NCI-H82 (cell line): ENCODE measurements at places on chromosomes 2 and 18.
A peak's percentile ranks its signal among the peaks of the same experiment; 100 is the strongest.

- DNase-seq: peak; percentile 42
Measured at GRCh38 chr2:1591978-1592907, 152.1 kb downstream of the PXDN start.

- DNase-seq: no peak
Measured at GRCh38 chr2:173286153-173286809, 68.4 kb upstream of the CDCA7 start.

DNA sequence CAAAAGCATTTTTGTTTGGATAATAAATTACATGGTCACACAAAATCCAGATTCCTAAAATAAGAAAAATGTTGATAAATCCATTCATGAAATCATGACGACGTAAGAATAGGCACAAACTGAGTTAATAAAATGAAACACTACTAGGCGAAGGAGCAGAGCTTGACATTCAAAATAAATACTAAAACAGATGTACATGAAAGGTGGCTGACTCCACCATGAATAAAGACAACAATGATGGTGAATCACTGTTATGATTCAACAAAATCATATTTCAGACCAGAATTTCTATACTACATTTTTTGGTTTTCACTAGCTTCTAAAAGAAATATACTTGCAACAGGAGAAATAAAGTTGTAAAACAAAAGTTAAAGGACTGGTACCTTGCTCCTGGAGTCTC lies 122.0 kb upstream of the RNU4ATAC start:
- no peak for DNase-seq

DNA sequence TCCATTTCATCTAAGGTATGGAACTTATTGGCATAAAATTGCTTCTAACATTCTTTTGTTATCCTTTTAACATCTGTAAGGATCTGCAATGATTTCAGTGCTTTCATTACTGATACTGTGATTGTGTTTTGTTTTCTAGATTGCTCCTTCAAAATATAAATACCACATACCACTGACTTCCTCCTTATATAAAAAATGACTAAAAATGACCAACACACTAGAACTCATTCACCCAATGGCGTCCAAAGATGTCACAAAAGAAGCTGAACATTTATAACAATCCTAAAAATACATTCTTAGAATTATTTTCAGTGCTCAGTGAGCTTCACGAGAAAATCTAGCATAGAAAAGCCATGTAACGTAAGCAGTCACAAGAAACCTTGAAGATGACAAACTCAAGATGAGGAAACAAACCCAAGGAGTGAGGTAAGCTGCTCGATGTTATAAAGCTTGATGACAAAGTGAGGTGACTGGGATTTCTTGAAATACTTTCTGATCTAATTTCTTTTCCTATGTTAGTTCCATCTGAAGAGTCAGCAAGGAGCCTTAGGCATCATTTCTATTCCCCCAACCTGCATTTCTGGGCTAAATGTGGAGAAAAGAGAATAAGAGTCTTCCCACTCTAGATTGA lies 42.6 kb downstream of the PNO1 start:
- no peak for DNase-seq

DNA sequence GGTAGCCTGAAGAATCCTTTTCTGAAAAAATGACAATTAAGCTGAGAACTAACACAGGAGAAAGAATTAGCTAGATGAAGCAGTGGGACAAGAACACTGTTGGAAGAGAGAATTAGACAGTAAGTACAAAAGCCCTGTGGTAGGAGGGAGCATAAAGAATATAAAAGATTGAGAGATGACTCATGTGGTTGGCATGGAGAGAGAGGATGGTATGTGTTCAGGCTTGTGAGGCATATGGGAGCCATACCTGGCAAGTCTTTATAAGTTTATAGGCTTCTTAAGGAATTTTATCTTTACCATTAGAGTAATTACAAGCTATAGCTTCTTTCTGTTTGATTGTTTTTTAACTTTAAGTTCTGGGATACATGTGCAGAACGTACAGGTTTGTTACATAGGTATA lies 325.0 kb downstream of the ARL6IP6 start:
- no peak for DNase-seq

DNA sequence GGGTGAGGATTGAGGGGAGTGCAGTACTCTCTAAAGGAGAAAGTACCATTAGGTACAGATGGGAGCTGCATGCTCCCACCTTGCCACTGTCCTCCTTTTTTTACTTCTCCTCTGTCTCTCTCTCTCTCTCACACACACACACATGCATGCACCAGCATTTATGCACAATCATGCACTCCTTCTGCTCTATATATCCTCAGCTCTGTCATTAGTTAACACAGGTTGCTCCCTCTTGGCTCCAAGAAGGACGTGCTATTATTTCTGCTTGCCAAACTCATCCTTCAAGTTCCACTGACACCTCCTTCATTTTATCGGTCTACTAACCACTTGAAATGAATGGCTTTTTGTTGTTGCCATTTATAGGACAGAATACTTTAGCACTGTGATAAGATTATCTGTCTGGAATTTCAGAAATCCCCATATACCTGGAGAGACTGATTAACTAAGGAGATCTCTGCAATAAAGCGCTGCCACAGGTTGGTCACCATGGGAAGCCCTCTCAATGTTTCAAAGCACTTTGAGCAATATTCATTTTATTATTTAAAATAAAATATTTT lies 178.5 kb upstream of the TRIB2 start:
- no peak for DNase-seq

DNA sequence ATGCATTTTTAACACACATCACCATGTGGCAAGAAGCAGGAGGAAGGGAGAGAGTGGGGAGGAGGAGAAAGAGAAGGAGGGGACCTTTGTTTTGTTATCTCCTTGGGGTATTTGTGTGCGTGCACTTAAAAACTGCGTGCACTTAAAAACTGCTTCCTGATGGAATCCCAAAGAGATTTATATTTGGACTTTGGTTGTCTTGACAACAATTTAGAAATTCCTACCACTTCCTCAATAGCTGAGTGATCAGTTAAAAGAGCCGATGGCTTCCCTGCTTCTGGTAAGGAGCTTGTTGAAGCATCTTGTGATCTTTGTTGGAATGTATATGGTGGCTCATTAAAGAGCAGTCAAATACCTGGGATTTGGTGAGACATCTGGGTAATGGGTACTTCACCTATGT lies 4.5 kb downstream of the RAB31 start:
- no peak for DNase-seq

GRCh38 chr2:7913974-7914373 lies 767.9 kb upstream of the ID2 start:
- DNase-seq: peak; percentile 79
